ENCODE measurements at places on chromosomes 13 and 19. TPM values are rescaled to one million over a fixed set of nuclear protein-coding genes. Genes with fewer than 3 reads are reported as not detected.

The SLC10A2 gene
- not detected for total RNA-seq

The KLK3 gene
- not detected for total RNA-seq

The TSPAN16 gene
- not detected for total RNA-seq

The PALM3 gene
- total RNA-seq, result 2.4 TPM

The ACP5 gene
- total RNA-seq, result 0.38 TPM

The FAM83E gene
- total RNA-seq, result 0.29 TPM
